ENCODE measurements at places on chromosomes 16 and 17. TPM values are rescaled to one million over a fixed set of nuclear protein-coding genes. Genes with fewer than 3 reads are reported as not detected.

Gene FXR2
- total RNA-seq: 61.4 TPM

Gene ZNF205
- 23.3 TPM for total RNA-seq

Gene CAVIN1
- 1.8 TPM for total RNA-seq

Gene NOTUM
- total RNA-seq: 0.60 TPM

Gene CBFA2T3
- total RNA-seq: 12.9 TPM

Gene KARS1
- total RNA-seq: 126 TPM

Gene HIGD1B
- total RNA-seq: not detected

Gene CBX8
- total RNA-seq: 23.1 TPM

Gene DNAH9
- total RNA-seq: 1.5 TPM

Gene KRTAP3-2
- not detected for total RNA-seq

Gene PAGR1
- total RNA-seq: 29.9 TPM

Gene C1QL1
- total RNA-seq: 37.0 TPM

Gene CHRNE
- total RNA-seq: 0.31 TPM

Gene KCNG4
- total RNA-seq: not detected

Gene ACOX1
- total RNA-seq: 54.6 TPM

Gene ABCC3
- 2.3 TPM for total RNA-seq

Gene RPRML
- not detected for total RNA-seq

Gene PRCD
- 0.86 TPM for total RNA-seq
